SW 1271 (cell line): ENCODE measurements at places on chromosomes 5 and 9.

GRCh38 chr5:149455889-149456409 lies 76.9 kb upstream of the IL17B start:
- no peak for DNase-seq

- DNase-seq: no peak
Measured at GRCh38 chr5:150853561-150853960, 7.2 kb downstream of the IRGM start.

GRCh38 chr5:79694183-79694582 lies 4.5 kb downstream of the CMYA5 start:
- no peak for DNase-seq

- no peak for DNase-seq
Measured at GRCh38 chr5:123814801-123815470, 303.0 kb downstream of the CSNK1G3 start.

- DNase-seq: no peak
Measured at GRCh38 chr9:1857808-1858207, 157.3 kb upstream of the SMARCA2 start.
